ENCODE measurements at places on chromosomes 4 and X.

- peak; percentile 6 for DNase-seq
These were observed 14.7 kb upstream of the CT55 start for GRCh38 chrX:135185795-135186443.

DNA sequence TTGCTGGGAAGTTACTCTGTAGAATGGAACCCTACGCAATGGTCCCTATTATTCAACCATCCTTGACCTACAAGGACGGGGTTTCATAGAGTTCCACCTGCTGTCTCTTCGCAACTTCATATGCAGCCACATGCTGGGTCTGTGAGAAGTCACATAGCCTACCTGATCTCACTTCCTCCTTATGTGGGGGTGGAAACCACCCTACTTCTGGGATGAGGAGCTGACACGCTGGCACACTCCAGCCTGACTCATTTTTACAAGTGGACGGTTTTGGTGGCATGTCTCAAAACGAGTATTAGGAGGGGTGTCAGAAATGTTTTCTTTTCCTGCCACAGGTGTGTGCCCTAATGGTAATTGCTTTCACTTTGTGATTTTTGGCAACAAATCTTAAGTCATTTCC, 36.8 kb upstream of the ARSD start:
- no peak for DNase-seq

- no peak for DNase-seq
These were observed 1.1 kb upstream of the ARMCX4 start for GRCh38 chrX:101484135-101484534.

- DNase-seq, result no peak
These were observed 446.3 kb upstream of the GNPDA2 start for GRCh38 chr4:45172636-45173035.

DNA sequence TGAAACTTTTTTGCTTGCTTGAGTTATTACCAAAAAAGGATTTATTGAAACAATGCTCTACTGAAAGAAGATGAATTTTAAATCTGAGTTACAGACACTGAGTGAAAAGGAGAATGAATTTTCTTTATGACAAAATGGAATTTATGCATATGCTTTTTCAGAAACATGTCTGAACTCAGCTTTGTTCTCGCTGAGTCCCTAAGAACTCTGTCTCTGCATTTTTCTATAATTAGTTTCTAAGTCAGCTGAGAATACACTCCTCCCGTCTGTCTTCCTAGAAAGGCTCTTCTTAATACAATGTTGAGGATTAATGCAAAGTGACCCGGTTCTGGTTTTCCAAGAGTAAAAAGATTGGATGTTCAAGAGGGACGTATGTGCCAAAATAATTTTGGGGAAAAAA, 463.5 kb downstream of the NKX6-1 start:
- DNase-seq, result no peak

DNA sequence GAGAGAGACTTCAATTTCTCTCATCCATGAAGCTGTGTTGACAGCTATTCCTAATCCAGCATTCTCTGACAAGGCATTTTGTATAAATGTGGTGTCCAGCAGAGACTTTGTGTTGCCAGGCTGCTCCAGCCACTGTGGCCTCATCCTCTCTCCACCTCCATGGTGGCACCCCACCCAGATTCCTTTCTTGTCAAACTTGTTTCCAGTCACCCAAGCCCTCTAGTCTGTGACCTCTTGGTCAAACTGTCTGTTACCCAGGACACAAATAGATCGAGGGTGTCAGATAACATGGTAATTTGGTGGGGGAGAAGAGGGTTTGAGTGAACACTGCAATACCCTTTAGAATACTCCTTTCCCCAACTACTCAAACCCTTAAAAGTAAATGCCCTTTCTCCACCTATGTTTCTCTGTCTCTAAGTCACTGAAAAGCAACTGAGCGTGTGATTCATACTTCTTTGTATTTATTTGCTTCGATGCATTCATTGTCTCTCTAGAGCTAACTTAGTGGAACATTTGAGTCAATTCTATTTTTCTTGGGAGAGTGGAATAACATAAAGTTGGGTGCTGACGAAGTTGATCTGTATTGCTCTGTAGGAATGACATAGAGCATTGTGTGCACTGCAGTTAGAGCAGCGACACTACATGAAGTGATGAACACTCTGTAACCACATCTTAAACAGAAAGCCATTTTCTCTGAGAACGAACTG, 13.7 kb downstream of the PITX2 start:
- DNase-seq, result no peak

DNA sequence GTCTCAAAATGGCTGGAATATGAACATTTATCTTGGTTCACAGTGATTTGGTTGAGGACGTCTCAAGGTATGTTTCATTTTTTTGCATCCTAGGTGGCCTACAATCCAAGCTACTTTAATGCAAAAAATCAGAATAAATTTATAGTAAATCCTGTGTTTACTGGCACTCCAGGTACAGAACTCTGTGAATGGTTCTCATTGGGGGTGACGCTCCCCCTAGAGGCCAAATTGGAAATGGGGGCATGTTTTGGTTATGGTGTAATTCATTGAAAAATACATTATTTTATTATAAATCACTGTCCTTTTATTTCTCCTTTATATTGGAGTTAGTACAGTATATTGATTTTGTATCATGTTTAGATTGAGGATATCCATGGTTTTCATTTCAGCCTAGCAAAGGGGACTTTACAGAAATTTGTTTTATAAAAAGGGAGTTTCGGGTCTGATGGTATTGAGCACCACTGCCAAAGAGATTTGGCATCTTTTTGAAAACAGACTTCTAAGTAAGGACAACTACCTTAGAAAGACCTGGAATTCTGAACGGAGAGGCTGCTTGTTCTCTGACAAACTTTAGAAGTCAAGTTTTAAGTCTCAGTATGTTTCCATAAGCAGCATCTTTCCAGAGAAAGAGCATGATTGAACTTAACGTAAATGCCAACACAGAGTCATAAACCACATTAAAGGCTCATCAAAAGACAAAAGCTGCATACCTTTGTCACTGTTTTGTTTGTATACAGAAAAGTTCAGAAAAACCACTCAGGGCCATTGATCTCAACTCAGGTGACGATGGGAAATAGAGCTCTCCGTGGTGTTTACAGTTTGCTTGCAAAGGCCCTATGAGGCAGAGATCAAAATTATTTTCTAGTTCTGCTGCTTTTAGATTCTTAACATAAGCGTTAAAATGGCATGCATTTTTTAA, 19.4 kb downstream of the MTM1 start:
- no peak for DNase-seq

DNA sequence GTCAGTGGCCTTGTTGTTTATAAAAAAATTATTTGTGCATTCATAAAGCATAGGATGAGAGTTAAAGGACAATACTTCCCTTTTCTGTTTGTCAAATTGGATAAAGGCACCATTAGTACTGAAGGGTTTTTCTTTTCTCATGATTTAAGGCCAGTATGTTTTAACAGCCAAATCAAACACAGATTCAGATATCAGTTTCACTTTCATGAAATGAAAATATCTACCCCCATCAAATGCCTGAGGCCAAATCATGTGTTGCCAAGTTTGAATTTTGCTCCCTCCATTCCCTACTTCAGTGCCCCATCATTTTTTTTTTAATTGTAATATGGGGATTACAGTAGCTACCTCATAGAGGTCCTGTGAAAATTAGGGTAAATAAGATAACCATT, 745.9 kb downstream of the RPA4 start:
- no peak for DNase-seq

GRCh38 chr4:122584519-122584918, 36.3 kb downstream of the IL21 start:
- DNase-seq, result no peak

DNA sequence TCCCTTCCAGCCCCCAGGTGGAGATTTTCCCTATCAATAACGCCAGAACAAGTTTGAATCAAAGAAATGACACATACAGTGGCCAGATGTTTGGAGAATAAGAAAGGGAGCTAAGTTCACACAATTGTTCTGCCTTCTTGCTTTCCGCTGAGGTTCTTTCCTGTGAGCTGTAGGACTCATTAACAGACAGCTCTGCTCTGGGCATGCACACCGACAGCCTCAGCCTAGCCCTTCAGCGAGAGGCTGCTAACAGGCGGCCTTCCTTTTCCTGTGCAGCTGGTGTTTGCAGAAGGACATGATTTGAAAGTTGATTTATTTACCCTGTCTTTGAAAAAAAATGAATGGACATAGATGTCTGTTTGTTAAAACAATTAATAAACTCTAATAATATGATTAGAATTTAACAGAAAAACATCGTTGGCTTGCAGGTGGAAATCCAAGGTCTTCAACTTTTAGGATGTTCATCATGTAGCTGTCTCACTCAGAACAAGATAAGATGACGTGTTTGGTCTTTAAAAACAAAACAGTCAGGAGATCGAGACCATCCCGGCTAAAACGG, 183.3 kb downstream of the KDR start:
- DNase-seq, result no peak

GRCh38 chrX:153903991-153904957, at the start of gene AVPR2:
AVPR2 (plus strand) TSS chrX:153904673; CDS start chrX:153905146, 473 bp downstream.
- DNase-seq, result no peak

- no peak for DNase-seq
These were observed 885.8 kb downstream of the SH3BGRL start for GRCh38 chrX:82087699-82088098.

- DNase-seq, result no peak
These were observed 25.2 kb downstream of the BMX start for GRCh38 chrX:15525664-15526416.

DNA sequence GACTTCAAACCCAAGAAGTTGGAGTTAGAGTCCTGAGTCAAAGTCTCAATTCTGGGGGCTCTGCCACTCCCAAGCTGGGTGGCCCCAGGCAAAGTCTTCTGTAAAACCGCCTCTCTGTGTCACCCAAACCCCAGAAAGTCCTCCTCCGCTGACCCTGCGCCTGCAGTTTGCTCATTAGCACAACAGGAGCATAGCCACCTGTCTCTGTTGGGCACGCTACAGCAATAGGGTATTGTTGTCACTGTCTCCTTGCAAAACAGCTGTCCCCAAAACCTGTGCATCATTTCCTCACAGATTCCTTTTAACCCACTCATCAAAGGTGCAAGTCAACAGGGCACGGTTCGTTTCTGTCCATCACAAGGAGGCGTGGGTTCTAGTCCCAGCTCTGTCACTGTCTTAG, 8.0 kb upstream of the DGAT2L6 start:
- no peak for DNase-seq

DNA sequence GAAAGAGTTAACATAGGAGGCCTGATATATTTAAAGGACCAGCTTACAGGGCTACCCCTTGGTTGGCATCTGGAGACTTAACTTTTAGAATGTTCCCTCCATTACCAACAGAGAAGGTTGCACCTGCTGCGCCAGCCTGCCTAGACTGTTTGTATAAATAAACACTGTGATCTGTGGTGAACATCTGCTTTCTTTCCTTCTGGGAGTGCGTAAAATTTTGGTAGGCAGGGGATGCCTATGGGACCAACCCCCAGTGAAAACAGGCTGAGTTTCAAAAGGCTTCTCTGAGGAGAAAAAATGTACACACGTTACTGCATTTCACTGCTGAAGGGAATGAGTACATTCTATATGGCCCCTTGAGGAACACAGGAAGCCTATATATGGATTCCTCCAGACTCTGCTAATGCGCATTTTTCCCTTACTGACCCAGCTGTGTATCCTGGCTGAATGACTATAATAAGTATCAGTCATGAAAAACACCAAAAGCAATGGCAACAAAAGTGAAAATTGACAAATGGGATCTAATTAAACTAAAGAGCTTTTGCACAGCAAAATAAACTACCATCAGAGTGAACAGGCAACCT, 13.8 kb downstream of the CENPC start:
- no peak for DNase-seq

- DNase-seq, result no peak
These were observed 960 bp downstream of the TRPC3 start for GRCh38 chr4:121950680-121951520.

DNA sequence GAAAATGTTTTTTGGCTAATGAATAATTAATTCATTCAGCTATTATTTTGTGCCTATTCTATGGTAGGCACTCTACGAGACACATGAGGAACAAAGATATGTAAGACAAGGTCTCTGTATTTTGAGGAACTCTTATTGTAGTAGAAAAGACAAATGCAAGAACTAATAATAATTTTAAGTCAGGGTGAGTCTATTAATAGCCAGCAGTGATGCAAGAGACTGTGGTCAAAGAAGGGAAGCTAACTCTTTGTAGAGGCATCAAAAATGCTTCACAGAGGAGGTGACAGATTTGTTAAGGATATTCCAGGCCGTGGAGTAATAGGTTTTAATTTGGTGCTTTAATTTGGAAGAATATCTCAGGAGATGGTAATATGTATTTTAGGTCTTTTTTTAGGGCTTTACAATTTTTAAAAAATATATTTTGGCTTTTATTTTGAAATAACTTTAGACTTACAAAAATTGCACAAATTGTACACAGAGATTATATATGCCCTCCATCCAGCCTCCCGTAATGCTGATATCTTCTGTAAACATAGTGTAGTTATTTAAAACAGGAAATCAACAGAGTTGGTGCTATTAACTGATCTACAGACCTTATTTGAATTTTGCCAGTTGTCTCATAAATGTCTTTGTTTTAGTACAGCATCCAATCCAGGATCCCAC, 48.1 kb downstream of the DCLK2 start:
- no peak for DNase-seq

- DNase-seq, result no peak
These were observed 22.5 kb downstream of the GABRA3 start for GRCh38 chrX:152428596-152428995.

- DNase-seq, result no peak
These were observed 14.9 kb downstream of the RPGR start for GRCh38 chrX:38312436-38312835.

GRCh38 chr4:13670456-13671160, 43.1 kb upstream of the BOD1L1 start:
- DNase-seq, result no peak

- DNase-seq, result no peak
These were observed 249.8 kb upstream of the ANXA10 start for GRCh38 chr4:167842487-167842886.

- no peak for DNase-seq
These were observed 5.7 kb upstream of the CPZ start for GRCh38 chr4:8586671-8587468.

DNA sequence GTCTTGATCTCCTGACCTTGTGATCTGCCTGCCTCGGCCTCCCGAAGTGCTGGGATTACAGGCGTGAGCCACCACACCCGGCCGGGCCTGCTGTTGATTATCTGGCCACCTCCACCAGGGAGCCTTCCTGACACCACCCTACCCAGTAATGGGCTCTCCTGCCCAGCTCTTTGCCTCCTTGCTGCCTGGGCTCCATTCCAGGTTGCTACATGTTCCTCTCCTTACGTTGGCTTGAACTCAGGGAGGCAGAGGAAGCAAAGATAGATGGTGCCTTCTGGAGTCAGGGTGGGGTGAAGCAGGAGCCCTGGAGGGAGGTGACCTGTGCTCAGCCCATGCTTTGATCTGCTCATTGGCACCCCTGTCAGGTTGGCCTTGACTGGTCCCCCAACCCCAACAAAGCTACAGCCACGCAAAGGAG, 26.3 kb downstream of the FLNA start:
- DNase-seq, result no peak
